ENCODE measurements at places on chromosomes 2 and 18. TPM values are rescaled to one million over a fixed set of nuclear protein-coding genes. Genes with fewer than 3 reads are reported as not detected.

SLC14A1 gene
- 3.1 TPM for total RNA-seq

FNDC4 gene
- not detected for total RNA-seq

RRM2 gene
- 368 TPM for total RNA-seq

ELOA2 gene
- total RNA-seq: not detected

HOXD11 gene
- total RNA-seq: not detected

SIGLEC15 gene
- total RNA-seq: not detected

C2orf81 gene
- total RNA-seq: 3.9 TPM

ADD2 gene
- 26.3 TPM for total RNA-seq

FAM237A gene
- total RNA-seq: not detected

ZNF396 gene
- 0.38 TPM for total RNA-seq

FZD7 gene
- total RNA-seq: 0.70 TPM

RAD51AP2 gene
- total RNA-seq: not detected

IHH gene
- total RNA-seq: not detected

RFTN2 gene
- not detected for total RNA-seq

C2orf15 gene
- 1.4 TPM for total RNA-seq

VWC2L gene
- total RNA-seq: not detected

ALPI gene
- not detected for total RNA-seq

IL36RN gene
- not detected for total RNA-seq

TMEM247 gene
- not detected for total RNA-seq

STAT4 gene
- total RNA-seq: 72.2 TPM

CPO gene
- total RNA-seq: not detected

ASIC4 gene
- total RNA-seq: not detected

GPR35 gene
- 14.6 TPM for total RNA-seq

IL36B gene
- total RNA-seq: not detected

RAB27B gene
- total RNA-seq: not detected

NT5DC4 gene
- not detected for total RNA-seq

AGXT gene
- total RNA-seq: not detected

COLEC12 gene
- total RNA-seq: not detected

PDE6D gene
- total RNA-seq: 22.8 TPM

IL37 gene
- total RNA-seq: not detected

UGT1A7 gene
- not detected for total RNA-seq

DPP10 gene
- total RNA-seq: not detected

TUBA3E gene
- not detected for total RNA-seq

KCNE4 gene
- not detected for total RNA-seq

GALR1 gene
- not detected for total RNA-seq
